SK-N-SH (cell line): ENCODE measurements at places on chromosomes 4 and X. TPM values are rescaled to one million over a fixed set of nuclear protein-coding genes. Genes with fewer than 3 reads are reported as not detected.

DDX53 gene
- polyA plus RNA-seq: 0.18 and 0.23 TPM in 2 replicates

TLL1 gene
- polyA plus RNA-seq: 0.07 and 0.11 TPM in 2 replicates

- DNase-seq: no peak
These were observed 80.8 kb upstream of the TLR2 start for GRCh38 chr4:153603258-153603657.

GRCh38 chrX:66015900-66016689 is 23.8 kb downstream of the VSIG4 start:
- DNase-seq: no peak

DNA sequence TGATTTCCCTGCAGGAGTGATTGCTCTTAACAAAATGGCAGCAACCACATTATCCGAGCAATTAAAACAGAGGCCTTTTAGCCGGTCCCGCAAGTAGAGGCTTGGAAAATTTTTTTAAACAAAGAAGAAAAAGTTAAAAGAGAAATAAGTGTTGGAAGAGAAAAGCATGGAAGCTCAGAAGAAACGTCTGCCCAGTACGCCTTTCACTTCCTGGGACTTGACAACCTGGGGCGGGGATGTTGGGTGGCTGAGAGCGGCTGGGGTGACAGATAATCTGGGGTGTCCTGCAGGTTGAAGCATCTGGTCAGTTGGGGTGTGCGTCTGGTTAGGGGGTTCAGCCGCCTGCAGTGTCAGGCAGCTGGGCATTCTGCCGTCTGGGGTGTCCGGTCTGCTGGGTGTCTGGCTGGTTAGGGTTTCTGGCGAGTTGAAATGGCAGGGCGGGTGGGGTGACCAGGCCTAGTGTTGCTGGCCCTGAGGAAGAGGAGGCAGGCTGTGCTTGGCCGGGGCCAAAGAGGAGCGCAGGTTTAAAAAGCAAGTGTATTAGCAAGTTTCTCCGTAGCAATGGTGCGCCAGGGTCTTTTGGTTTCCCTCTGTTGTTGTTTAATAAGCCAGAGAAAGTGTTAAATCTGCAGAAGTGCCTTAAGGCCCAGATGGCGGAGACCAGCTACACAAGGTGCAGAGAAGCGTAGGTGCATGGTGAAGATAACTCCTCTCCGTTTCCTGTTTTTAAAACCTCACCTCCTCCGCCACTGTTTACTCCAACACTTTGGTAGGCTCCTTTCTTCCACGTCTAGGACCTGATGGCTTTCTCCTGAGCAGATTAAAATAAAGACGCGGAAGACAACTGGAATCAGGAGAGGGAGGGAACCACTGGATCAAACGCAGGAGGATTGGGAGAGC is 5.6 kb downstream of the HAND2 start:
- DNase-seq: peak; percentile 42

DNA sequence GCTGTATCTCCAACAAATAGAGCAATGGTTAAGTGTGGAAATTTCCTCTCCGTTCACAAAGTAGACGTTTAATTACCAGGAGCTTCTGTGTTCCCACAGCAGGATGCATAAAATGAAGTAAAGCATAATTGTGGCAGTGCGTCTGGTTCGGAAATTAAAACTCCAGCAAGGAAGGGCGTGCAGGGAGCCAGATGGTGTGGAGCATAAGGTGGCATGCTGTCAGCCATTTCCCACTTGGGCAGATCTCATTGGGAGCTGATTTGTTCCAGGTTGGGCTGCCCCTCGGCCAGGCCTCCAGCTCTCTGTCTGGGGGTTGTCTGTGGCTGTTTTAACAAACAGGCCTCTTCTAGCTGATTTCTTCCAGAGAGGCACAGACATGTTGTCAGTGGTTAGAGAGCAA is 182.1 kb upstream of the CLNK start:
- no peak for DNase-seq

DNA sequence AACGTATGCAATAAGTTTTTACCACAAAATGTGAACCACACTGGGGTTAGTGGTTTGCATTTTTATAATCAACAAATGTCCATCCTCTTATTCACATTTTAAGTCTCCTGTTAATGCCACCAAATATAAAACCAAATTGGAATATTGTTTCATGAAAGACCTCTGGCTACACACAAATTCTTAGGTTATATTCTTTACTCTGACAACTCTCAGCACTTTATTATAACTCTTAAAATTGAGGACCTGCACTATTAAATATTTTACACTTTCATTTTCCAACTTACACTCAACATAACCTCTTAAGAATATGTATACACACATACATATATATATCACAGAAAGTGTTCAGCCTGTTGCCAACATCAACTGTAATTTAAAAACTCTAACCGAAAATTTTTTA is 2.8 kb downstream of the PDE5A start:
- no peak for DNase-seq

GRCh38 chr4:6641164-6641970 is 882 bp downstream of the MRFAP1 start:
- peak; percentile 67 for DNase-seq

DNA sequence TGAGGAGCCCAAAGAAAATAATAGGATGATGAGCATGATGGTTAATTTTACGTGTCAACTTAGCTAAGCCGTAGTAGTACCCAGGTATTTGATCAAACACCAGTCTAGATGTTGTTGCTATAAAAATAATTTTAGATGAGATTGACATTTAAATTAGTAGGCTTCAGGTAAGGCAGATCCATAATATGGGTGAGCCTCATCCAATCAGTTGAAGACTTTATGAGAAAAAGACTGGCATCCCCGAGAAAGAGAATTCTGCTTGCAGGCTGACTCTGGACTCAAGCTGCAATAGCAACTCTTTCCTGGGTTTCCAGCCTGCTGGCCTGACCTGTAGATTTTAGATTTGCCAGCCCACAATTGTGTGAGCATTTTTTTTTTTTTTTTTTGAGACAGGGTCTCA is 192.8 kb upstream of the LNX1 start:
- no peak for DNase-seq

- DNase-seq: no peak
These were observed 344.3 kb downstream of the BCOR start for GRCh38 chrX:39753293-39753996.
